ENCODE measurements at places on chromosomes 2 and 18. TPM values are rescaled to one million over a fixed set of nuclear protein-coding genes. Genes with fewer than 3 reads are reported as not detected.

Gene KIF1A
- total RNA-seq: 0.92 TPM

Gene CTLA4
- 1.4 TPM for total RNA-seq

Gene IL36A
- not detected for total RNA-seq

Gene ARL4C
- total RNA-seq: 18.2 TPM

Gene ABCG5
- total RNA-seq: not detected

Gene RSAD2
- 11.8 TPM for total RNA-seq

Gene PAIP2B
- total RNA-seq: 4.7 TPM

Gene TNFAIP6
- total RNA-seq: 12.0 TPM

Gene GPR39
- 2.7 TPM for total RNA-seq

Gene SSB
- total RNA-seq: 65.9 TPM

Gene SLC11A1
- 122 TPM for total RNA-seq

Gene ACTG2
- 325 TPM for total RNA-seq

Gene MBD2
- total RNA-seq: 49.3 TPM

Gene CHPF
- total RNA-seq: 269 TPM

Gene CD8A
- 4.4 TPM for total RNA-seq

Gene CAB39
- total RNA-seq: 103 TPM

Gene MAP2
- 68.8 TPM for total RNA-seq

Gene ADCYAP1
- 15.3 TPM for total RNA-seq

Gene GNAL
- 20.4 TPM for total RNA-seq

Gene CPO
- not detected for total RNA-seq

Gene TDRD15
- 0.14 TPM for total RNA-seq

Gene PLGLB1
- total RNA-seq: 8.4 TPM

Gene HNMT
- total RNA-seq: 67.2 TPM

Gene KCNJ3
- total RNA-seq: 2.8 TPM

Gene COL4A3
- 29.6 TPM for total RNA-seq

Gene RGPD3
- total RNA-seq: 1.1 TPM

Gene BCL2
- total RNA-seq: 22.9 TPM

Gene NR4A2
- 11.5 TPM for total RNA-seq

Gene LCT
- not detected for total RNA-seq

Gene ZNF519
- 10.4 TPM for total RNA-seq

Gene STPG4
- total RNA-seq: not detected

Gene GPR75
- total RNA-seq: 0.54 TPM

Gene CPLX4
- not detected for total RNA-seq

Gene CYB5A
- total RNA-seq: 121 TPM

Gene AQP12A
- total RNA-seq: not detected

Gene NAT8
- not detected for total RNA-seq

Gene CNDP2
- 106 TPM for total RNA-seq

Gene PSMA8
- not detected for total RNA-seq

Gene FMNL2
- total RNA-seq: 30.6 TPM

Gene CKAP2L
- not detected for total RNA-seq

Gene LHCGR
- not detected for total RNA-seq

Gene CARF
- total RNA-seq: 25.6 TPM

Gene SPP2
- not detected for total RNA-seq

Gene MLPH
- total RNA-seq: 7.4 TPM

Gene TRPM8
- not detected for total RNA-seq

Gene COL3A1
- 734 TPM for total RNA-seq

Gene PUM2
- total RNA-seq: 45.4 TPM

Gene MC5R
- total RNA-seq: not detected
